GM19239 (cell line): ENCODE measurements at places on chromosomes 5 and 9.

GRCh38 chr5:68962757-68963484 is 130.9 kb upstream of the SLC30A5 start:
- no peak for DNase-seq

GRCh38 chr5:168317096-168317520 is 25.7 kb downstream of the WWC1 start:
- no peak for DNase-seq

GRCh38 chr5:31231177-31231838 is 37.8 kb downstream of the CDH6 start:
- DNase-seq, result no peak

DNA sequence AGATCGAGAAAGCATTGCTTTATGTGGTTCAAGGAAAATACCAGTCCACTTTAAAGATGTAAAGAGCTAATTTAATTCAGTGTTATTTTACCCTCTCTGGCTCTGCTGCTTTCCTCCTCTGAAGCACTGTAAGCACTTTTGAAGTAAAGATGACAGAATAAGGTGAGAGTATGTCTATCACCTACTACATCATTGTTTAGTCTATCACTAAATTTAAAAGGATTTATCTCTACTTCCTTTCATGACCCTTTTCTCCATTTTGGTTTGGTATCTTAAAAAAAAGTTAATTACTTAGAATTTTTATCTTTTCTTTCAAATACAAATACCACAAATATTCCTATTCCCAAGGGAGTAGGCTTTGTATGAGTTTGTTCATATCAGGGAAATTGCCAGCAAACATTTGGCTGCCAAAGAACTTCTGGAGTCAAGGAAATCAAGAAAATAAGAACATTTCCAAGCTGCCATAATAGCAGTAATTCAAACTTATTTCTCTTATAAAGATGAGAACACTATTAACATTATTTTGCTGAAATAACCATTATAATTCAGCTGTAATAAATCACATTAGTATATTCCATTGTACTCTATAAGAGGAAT is 77.8 kb downstream of the SLC38A9 start:
- no peak for DNase-seq

DNA sequence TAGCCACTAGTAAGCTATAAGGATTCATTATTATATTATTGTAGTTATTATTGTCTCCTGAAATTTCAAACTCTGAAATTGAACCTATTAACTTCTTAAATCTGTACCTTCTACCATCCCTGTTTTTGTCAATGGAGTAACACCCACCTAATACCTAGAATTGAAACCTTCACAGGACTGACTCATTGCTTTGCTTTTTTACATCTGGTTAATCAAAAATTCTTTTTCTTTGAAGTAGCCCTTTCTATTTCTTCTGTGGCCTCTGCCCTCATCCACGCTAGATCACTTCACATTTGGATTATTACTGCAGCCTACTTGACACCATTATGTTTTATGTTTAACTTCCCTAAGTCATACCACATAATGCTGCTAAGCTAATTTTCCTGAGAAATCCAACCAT is 35.6 kb downstream of the RBM27 start:
- DNase-seq, result no peak

DNA sequence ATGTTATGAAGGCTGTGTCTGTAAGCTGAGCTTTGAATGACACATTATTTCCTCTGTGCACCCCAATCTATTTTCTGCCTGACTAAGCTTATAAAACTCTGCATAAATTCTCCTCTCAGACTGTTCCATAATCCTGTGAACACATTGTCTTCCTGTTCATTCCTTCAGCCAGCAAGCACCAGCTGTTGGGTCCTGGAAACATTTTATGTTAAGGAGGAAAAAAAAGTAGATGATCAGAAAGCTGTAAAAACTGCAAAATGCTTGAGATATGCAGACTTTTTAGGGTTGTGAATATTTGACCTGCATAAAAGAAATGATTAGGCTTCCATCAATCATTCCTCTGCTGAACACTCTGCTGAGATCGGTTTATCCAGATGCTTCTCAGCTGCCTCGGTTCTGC is 1246.0 kb upstream of the DMAC1 start:
- no peak for DNase-seq

GRCh38 chr9:98750364-98751060 is 41.8 kb upstream of the GABBR2 start:
- DNase-seq, result no peak

- DNase-seq, result no peak
These were observed 90.3 kb downstream of the NR6A1 start for GRCh38 chr9:124680714-124681390.

GRCh38 chr5:145111420-145111819 is 723.7 kb downstream of the PRELID2 start:
- no peak for DNase-seq

- no peak for DNase-seq
These were observed 28.4 kb downstream of the GZMK start for GRCh38 chr5:55052383-55052931.

DNA sequence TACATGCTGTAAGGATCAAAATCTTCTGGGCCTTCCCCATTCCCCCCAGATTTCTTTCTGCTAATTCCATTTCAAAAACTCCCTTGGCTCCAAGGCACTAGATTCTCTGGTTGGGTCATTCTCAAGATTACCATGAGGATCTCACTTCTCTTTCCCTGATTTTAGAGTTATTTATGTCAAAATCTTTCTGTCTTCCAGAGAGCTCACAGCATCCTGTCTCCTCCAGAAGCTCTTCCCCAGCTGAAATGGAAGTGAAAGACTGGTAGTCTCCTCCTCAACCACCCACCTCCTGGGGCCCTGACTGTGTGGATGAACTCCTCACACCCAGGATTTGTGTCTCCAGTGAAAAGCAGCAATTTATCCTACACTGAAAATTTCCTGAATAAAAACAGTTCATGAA is 11.9 kb upstream of the ZNF366 start:
- no peak for DNase-seq

DNA sequence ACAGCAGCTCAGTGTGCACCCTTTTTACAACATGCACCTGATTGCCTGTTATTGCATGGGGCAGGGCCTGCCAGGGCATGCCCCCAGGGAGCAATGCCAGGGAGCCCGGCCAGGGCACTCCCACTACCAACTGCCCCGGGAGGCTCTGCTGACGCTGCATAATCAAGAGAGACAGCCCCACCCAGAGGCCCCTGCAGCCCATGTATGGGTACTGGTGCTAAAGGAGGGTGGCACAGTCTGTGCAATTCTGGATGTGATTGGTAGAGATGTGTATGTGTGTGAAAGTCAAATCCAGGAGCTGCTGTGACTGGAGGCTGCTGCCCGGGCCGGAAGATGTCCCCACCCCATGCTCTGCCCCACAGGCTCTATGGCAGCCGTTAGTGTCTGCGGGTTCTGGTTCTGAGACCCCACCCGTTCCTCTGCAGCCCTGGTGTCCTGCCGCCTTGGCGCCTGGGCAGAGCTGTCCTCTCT is 3.9 kb upstream of the NEURL1B start:
- no peak for DNase-seq

GRCh38 chr9:97694769-97695168 is 2.4 kb downstream of the XPA start:
- no peak for DNase-seq

DNA sequence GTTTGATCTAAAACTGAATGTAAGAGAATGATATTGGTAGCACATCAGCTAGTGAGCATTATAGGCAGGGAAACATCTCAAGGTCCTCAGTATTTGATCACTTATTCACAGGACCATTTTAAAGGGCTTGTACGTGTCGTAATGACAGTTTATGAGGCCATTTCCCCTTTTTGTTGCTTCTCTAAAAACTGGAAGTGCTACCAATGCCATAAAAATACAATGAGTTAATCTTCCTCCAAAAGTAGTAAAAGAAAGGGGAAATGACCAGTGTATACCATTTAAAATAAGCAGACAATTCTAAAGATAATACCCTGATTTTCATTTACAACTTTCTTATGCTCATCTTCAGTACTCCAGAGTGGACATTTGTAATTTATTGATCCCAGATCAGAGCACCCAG is 285.8 kb upstream of the PCSK5 start:
- no peak for DNase-seq

- DNase-seq, result no peak
These were observed 78.5 kb downstream of the RGS3 start for GRCh38 chr9:113542006-113542405.

DNA sequence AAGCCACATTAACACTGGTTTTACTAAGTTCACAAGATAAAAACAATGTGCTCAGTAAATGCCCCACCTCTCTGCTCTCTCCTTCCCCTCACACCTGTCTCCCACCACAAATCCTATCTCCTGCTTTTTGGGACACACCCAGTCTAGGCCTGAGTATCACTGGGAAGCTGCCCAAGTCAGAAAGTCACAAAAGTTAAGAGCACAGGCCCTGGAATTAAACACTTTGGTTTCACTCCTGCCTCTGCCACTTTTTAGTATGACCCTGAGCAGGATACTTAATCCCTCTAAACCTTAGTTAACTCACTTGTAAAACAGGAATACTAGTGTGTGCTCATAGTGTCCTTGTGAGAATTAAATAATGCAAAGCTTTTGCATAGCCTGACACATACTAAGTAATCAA is 11.3 kb downstream of the C5 start:
- no peak for DNase-seq

DNA sequence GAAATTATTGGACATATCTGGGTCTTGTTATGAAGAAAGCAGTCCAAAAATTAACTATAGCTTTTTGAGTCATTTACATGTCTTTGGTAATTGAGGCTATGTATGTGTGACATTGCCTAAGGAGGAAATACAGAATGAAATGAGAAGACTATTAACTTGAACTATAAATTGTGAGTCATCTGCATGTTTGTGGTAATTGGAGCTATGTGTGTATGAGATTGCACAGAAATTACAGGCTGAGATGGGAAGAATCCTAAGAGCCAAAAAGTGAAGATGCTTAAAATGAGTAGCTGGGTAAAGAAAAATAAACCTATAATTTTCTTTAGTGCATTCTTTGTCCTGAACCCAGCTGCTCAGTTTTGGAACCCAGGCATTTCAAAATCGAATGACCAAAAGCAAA is 747.6 kb upstream of the EDIL3 start:
- no peak for DNase-seq

DNA sequence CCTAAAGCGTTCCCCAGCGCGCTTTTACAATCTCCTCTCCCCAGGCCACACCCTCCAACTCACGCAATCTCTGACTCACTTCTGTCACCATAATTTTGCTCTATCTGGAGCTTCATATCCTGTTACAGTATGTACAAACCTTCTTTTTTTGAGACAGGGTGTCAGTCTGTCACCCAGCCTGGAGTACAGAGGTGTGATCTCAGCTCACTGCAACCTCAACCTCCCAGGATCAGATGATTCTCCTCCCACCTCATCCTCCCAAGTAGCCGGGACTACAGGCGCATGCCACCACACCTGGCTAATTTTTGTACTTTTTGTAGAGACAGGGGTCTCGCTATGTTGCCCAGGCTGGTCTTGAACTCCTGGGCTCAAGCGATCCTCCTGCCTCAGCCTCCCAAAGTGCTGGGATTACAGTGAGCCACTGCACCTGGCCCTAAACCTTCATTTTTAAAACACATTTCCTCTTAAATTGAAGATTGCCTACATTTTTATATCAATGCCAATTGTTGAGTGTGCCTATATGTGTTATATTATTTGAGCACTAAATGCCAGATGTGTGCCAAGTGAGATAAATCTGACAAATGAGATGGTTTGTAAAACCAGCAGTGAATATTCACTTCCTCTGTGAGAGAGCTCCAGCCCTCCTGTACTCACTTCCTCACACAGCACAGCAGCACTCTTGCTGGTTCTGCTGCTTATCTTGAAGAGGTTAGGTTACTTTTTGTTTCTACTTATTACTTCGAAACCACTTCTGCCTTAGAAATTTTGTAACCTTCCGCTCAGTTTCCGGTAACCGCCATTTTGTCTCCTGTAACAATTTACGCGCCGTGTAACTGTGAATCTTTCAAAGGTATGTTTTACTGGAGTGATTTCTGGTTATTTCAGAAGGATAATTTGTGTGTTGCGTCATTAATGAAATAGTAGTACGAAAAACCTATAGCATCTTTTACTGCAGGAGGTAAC is 57.9 kb downstream of the DOCK8 start:
- peak; percentile 56 for DNase-seq

DNA sequence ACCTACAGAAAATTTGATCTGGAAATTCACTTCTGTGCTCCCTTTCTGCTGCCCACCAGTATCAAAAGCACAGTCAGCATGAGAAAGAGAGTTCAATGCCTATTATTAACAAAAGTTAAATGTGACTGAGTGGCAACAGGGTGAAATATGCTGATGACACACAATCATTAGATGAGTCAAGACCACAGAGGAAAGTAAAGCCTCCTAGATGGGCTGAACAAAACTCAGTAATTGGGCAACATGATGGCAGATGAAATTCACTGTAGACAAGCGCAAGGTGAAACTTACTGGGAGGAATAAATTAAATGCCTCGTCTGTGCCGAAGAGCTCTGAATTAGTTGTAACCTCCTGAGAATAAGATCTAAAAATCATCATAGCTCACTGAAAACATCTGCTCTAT is 752.8 kb downstream of the IRX1 start:
- no peak for DNase-seq

GRCh38 chr5:154267516-154267915 is 77.0 kb downstream of the GALNT10 start:
- DNase-seq, result no peak

DNA sequence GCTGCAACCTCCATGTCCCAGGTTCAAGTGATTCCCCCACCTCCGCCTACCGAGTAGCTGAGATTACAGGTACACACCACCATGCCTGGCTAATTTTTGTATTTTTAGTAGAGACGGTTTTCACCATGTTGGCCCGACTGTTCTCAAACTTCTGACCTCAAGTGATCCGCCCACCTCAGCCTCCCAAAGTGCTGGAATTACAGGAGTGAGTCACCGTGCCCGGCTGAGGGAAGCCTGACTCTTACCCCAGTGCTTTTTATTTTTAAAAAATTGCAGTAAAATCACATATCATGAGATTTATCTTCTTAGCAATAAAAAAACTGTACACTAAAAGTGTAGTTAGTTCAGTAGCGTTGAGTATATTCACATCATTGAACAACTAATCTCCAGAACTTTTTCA is 105.3 kb downstream of the SLIT3 start:
- no peak for DNase-seq

GRCh38 chr5:82985763-82986162 is 91.4 kb downstream of the TMEM167A start:
- no peak for DNase-seq

GRCh38 chr5:96655085-96655484 is 7.1 kb upstream of the CAST start:
- DNase-seq, result no peak

- DNase-seq, result no peak
These were observed 21.0 kb downstream of the OSTF1 start for GRCh38 chr9:75109210-75109839.

DNA sequence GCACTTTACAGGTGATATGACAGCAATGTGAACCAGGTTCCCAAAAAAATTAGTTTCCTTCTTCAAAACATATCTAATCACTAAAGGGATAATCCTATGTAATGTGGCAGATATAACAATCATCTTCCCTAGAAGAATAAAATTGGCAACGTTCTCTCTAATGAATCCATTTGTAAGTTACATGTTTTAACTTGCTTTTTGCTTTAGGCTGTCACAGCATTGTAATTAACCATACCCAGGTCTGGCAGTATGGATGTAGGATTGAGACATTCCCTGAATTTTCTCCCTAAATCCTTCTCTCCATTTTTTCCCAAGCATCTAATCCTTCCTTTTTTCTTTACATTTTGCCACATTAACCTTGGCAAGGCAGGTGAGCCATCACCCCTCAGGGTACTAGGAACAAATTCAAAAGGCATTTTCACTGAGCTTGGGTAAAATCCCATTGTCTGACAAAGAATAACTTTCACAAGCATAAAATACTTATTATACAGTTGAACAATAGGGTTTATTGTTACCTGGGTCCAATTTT is 548.3 kb downstream of the SEMA5A start:
- no peak for DNase-seq

- no peak for DNase-seq
These were observed 142.4 kb downstream of the C9orf152 start for GRCh38 chr9:110065532-110065931.
